ENCODE measurements at places on chromosomes 5 and 9.

DNA sequence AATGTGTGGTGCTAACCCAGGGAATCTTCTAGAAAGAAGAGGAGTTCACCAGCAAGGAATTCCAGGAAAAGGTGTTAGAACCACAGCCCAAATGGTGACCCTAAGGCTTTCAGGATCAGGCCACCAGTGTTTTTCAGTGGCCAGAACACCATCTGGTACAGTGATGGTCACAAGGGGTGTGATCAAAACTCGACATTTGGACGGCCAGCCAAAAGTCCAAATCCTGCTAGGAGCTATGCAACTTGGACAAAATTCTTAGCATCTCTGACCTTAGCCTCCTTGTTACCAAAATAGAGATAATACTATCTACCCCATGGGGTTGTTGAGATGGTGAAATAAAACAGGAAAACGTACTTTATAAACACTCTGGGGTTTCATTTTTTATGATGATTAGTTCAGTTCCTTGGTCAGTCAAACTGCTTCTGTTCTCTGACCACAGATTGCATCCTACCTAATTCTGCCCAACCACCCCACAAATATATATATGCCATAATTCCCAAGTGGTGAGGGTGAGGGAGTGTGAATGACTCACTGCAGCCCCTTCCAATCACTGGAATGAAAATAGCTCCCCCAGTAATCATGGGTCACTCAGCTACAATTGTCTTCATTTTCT is 210.3 kb downstream of the CDK5RAP2 start:
- peak overlapping the region; percentile 58 for H3K27ac ChIP-seq
- H3K4me3 ChIP-seq, result no peak overlapping the region
- no peaks in the 10 kb centered on the region for H3K36me3 ChIP-seq
- no peaks in the 10 kb centered on the region for H3K27me3 ChIP-seq
- H3K4me1 ChIP-seq, result peaks cover 4% of the 10 kb centered on the region

DNA sequence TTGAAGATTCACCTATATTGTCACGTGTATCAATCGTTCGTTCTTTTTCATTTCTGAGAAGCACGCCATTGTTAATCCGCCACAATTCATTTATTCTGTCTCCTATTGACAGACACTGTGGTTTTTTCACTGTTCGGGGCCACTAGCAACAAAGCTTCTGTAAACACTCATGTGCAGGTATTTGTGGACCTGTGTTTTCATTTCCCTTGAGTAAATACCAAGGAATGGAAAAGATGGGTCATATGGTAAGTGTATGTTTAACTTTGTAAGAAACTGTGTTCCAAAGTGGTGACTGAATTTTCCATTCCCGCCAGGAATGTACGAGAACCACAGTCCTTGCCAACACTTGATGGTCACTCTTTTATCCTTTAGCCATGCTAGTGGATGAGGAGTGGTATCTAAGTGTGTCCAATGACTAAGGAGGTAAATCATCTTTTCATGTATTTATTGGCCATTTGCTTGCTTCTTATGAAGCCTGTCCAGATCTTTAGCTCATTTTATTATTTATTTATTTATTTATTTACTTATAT is 10.7 kb downstream of the ABO start:
- H3K4me3 ChIP-seq, result no peak overlapping the region
- peaks cover 19% of the 10 kb centered on the region for H3K27me3 ChIP-seq
- H3K36me3 ChIP-seq, result no peaks in the 10 kb centered on the region
- no peaks in the 10 kb centered on the region for H3K4me1 ChIP-seq
- no peak overlapping the region for H3K27ac ChIP-seq

DNA sequence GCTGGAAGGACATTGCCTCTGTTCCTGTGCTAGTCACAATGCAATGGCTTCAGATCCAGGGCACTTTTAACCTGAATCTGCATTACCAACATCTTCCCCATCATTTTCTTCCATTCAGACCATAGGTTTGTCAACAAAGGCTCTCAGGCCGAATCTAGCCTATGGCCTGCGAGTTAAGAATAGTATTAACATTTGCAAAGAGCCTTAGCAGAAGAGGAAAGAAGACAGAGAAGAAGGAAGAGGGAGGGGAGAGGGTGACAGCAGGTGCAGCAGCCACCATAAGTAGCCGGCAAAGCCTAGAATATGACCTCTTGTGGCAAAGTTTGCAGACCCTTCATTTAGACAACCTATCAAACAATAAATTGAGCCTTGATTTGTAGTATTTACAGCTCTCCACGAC is 32.6 kb downstream of the BARX1 start:
- H3K4me3 ChIP-seq, result no peak overlapping the region
- DNase-seq, result no peak
- no peaks in the 10 kb centered on the region for H3K36me3 ChIP-seq
- no peak overlapping the region for H3K27ac ChIP-seq
- no peaks in the 10 kb centered on the region for H3K4me1 ChIP-seq
- peaks cover 5% of the 10 kb centered on the region for H3K27me3 ChIP-seq

GRCh38 chr9:25742256-25742655 is 64.0 kb upstream of the TUSC1 start:
- H3K27ac ChIP-seq, result no peak overlapping the region
- no peaks in the 10 kb centered on the region for H3K27me3 ChIP-seq
- H3K36me3 ChIP-seq, result no peaks in the 10 kb centered on the region
- DNase-seq, result no peak

GRCh38 chr5:134130239-134130945 is 15.9 kb downstream of the TCF7 start:
- no peaks in the 10 kb centered on the region for H3K27me3 ChIP-seq
- no peak for DNase-seq
- peaks cover 7% of the 10 kb centered on the region for H3K4me1 ChIP-seq
- H3K4me3 ChIP-seq, result no peak overlapping the region

DNA sequence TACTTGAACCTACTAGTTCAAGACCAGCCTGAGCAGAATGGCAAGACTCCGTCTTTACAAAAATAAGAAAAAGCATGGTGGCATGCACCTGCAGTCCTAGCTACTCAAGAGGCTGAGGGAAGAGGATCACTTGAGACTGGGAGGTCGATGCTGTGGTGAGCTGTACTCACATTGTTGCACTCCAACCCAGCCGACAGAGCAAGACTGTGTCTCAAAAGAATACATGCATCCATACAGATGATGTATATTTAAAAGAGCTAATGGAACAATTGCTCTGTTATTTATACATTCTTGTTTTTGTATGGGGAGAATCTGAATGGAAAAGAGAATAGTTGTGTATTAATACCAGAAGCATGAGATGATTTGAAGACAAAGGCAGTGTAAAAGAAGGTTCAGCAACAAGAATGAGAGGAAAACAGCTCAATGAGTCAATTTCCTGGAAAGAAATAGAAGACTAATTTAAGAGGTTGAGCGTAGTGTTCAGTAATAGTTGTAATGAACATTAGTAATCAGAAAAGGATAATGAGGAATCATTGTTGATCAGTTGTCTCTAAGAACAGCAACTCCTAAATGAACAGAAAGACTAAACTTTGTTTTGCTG is 1.9 kb upstream of the LRRC70 start:
- no peaks in the 10 kb centered on the region for H3K4me1 ChIP-seq
- DNase-seq, result no peak
- H3K27me3 ChIP-seq, result no peaks in the 10 kb centered on the region
- no peak overlapping the region for H3K27ac ChIP-seq

DNA sequence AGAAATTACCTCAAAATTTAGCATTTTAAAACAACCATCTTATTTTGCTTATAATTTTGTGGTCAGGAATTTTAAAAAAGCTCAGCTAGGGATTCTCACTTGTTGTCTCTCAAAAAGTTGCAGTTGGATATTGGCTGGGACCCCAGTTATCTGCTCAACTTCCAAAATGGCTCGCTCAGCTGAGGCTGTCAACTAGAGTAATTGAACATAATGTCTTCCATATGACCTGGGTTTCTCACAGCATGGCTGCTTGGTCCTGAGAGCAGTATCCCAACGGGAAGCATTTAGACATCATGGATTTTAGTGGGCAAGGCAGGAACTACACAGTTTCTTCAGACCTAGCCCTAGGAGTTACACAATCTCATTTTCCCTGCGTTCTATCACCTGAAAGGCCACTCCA is 63.6 kb upstream of the SPEF2 start:
- no peak overlapping the region for H3K27ac ChIP-seq
- no peaks in the 10 kb centered on the region for H3K4me1 ChIP-seq
- DNase-seq, result no peak
- H3K4me3 ChIP-seq, result no peak overlapping the region
- H3K27me3 ChIP-seq, result no peaks in the 10 kb centered on the region
- H3K36me3 ChIP-seq, result no peaks in the 10 kb centered on the region

DNA sequence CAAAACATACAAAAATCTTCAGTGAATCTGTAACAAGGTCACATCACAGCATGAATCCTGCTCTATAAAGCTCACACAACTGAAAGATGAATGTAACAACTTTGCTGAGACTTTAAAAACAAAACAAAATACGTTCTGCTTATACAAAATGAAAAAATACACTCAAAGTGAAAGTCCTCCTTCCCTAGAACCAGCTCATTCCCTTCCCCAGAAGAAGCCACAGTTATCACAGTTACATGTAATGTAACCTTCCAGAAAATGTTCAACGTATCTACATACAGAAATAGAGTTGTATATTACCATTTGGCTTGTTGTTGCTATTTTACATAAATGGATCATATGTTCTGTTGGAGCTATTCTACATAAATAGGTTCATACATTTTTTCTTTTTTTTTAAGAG is 2.6 kb downstream of the AUH start:
- peaks cover 9% of the 10 kb centered on the region for H3K4me1 ChIP-seq
- no peaks in the 10 kb centered on the region for H3K27me3 ChIP-seq
- DNase-seq, result no peak
- no peak overlapping the region for H3K4me3 ChIP-seq
- no peak overlapping the region for H3K27ac ChIP-seq
- peaks cover 3% of the 10 kb centered on the region for H3K36me3 ChIP-seq

DNA sequence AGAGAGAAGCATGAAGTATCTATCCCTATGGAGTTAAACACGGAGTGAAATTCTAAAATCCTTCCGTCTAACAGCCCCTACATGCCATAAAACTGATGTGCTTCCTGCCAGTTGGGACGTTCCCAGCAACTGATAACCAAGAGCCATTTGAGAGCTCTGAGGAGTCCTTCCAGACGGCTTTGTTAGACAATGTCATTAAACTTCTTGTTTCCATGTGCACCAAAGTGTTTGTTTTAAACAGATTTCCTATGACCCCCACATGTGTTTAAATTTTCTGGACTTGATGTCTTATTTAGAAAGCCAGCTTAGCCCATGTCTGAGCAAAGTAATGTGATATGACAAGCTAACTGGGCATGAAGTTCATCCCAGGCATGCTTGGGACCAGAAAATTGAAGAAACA is 57.2 kb upstream of the LPAR1 start:
- H3K4me1 ChIP-seq, result peaks cover 13% of the 10 kb centered on the region
- DNase-seq, result peak; percentile 27
- H3K27me3 ChIP-seq, result no peaks in the 10 kb centered on the region
- no peak overlapping the region for H3K27ac ChIP-seq
- no peak overlapping the region for H3K4me3 ChIP-seq

GRCh38 chr9:91297306-91297705 is 64.4 kb downstream of the AUH start:
- DNase-seq, result no peak
- H3K27me3 ChIP-seq, result no peaks in the 10 kb centered on the region
- peaks cover 20% of the 10 kb centered on the region for H3K36me3 ChIP-seq
- H3K4me1 ChIP-seq, result peaks cover 5% of the 10 kb centered on the region

- no peak overlapping the region for H3K27ac ChIP-seq
- no peaks in the 10 kb centered on the region for H3K36me3 ChIP-seq
- H3K27me3 ChIP-seq, result no peaks in the 10 kb centered on the region
- H3K4me3 ChIP-seq, result no peak overlapping the region
Observed at GRCh38 chr5:147437161-147437596, 72.7 kb downstream of the DPYSL3 start.

DNA sequence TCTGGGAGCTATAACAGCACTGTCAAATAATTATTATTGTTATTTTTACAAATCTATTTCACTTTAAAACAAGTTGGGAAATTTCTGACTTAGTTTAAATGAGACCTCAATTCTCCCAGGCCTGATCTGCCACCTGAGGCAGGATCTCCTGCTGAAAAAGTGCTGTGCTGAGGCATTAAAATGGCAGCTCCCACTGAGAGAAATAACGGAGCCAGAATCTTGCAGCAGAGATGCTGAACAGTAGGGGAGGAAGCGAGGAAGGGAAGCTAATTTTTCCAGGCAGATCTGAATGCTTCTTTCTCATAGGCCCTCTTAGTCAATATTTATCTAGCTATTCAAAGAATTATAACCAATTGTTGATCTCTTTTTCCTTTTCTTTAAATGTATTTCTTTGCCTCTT is 196.3 kb downstream of the ZNF462 start:
- no peak overlapping the region for H3K4me3 ChIP-seq
- H3K36me3 ChIP-seq, result no peaks in the 10 kb centered on the region
- no peaks in the 10 kb centered on the region for H3K4me1 ChIP-seq
- H3K27ac ChIP-seq, result no peak overlapping the region

DNA sequence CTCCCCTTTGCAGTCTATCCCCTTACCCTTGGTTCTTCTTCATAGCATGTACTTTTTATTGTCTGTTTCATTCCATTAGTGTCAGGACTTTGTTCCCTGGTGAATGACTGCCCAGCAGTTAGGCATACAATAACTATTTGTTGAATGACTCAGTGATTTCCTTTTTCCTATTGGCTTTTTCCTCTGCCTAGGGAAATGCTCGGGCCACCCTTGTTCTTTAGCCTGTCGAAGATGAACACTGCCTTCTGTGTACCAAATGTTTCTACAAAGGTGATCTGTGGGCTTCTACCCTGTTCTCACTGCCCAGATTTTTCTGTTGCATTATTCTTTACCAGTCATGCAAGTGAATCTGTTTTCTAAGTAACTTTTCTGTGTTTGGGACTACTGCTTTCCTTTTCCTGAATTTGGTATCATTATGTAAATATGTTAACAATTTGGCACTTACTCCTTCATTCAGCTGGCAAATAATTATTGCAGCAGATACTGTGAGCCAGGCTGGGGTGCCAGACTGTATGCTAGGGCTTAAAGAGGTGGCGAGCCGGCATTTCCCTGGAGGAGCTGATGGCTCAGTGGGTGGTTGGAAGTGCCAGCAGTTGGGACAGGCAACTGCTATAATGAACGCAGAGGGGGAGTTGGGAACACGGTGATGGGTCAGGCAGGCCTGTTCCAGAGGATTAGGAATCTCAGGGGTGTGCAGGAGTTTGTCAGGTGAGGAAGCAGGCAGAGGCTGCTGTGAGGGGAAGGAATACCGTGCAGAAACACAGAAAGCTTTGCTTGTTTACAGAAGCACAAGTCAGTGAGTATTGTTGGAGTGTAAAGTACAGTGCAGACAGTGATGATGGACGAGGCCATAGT is 30.6 kb downstream of the KDM4C start:
- no peak overlapping the region for H3K27ac ChIP-seq
- no peak overlapping the region for H3K4me3 ChIP-seq
- peaks cover 10% of the 10 kb centered on the region for H3K4me1 ChIP-seq
- no peaks in the 10 kb centered on the region for H3K27me3 ChIP-seq
- H3K36me3 ChIP-seq, result peaks cover 1% of the 10 kb centered on the region

DNA sequence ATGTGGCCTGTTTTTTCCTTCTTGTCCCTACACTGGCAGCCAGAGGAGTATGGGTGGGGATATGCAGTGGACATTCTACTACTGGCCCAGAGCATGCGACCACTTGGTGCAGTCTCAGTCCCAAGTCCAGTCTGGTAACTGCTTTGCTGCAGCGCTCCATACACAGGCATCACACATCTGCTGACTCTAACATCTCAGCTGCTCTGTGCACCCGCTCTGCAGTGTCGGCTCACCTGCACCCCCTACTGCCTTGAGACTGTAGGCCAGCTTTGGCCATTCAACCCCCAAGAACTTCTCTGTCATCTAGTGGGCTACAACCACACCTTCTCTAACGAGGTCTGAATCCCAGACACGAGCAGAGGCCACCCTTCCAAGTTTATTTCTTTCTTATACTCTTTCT is 46.4 kb upstream of the SLCO6A1 start:
- H3K4me1 ChIP-seq, result no peaks in the 10 kb centered on the region
- DNase-seq, result no peak
- no peak overlapping the region for H3K4me3 ChIP-seq
- H3K27ac ChIP-seq, result no peak overlapping the region
- no peaks in the 10 kb centered on the region for H3K27me3 ChIP-seq

Data from IMR-90 (cell line).